ENCODE measurements at places on chromosomes 5 and 9. TPM values are rescaled to one million over a fixed set of nuclear protein-coding genes. Genes with fewer than 3 reads are reported as not detected.

The SH3PXD2B gene
- total RNA-seq: 7.2 TPM

The CNTNAP3 gene
- total RNA-seq: 18.9 TPM

The ERCC8 gene
- total RNA-seq: 6.0 TPM

The PCDHB7 gene
- 1.0 TPM for total RNA-seq

The HRH2 gene
- total RNA-seq: 8.0 TPM

The TEK gene
- total RNA-seq: 30.7 TPM

The KIF20A gene
- 4.3 TPM for total RNA-seq

The MPDZ gene
- 57.3 TPM for total RNA-seq

The OMD gene
- 26.5 TPM for total RNA-seq

The RNF44 gene
- total RNA-seq: 10.7 TPM

The TNC gene
- 7.4 TPM for total RNA-seq

The CERCAM gene
- 13.3 TPM for total RNA-seq

GRCh38 chr9:116147821-116148220, 5.8 kb upstream of the PAPPA start:
- DNase-seq: no peak

GRCh38 chr5:157088342-157088990, 20.4 kb downstream of the HAVCR2 start:
- no peak for DNase-seq

GRCh38 chr5:1494780-1495524, 28.8 kb downstream of the LPCAT1 start:
- no peak for DNase-seq

- DNase-seq: no peak
Measured at GRCh38 chr5:138350563-138350890, 2.0 kb upstream of the KDM3B start.

GRCh38 chr9:69326261-69326660, 1.2 kb downstream of the ENTREP1 start:
- DNase-seq: no peak

- no peak for DNase-seq
Measured at GRCh38 chr5:155833287-155833686, 493.7 kb upstream of the SGCD start.

- DNase-seq: no peak
Measured at GRCh38 chr5:115818821-115819220, 2.4 kb upstream of the CDO1 start.

- no peak for DNase-seq
Measured at GRCh38 chr5:151570058-151570457, 21.1 kb downstream of the FAT2 start.

DNA sequence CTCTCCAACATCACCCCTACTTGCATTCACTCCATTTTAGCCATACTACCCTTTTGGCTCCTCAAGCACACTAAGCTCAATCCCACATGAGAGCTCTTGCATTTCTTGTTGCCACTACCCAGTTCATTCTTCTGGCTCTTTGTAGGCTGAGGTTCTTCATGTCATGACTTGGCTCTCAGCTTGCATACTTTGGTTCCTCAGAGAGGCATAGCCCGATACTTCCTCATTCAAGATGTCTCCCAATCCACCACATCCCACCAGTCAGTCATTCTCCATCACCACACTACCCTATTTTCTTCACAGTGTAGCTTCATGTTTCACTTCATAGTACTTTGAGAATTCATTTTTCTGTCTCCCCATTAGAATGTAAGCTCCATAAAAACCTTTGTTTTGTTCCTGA, 116.7 kb downstream of the NR6A1 start:
- DNase-seq: no peak

DNA sequence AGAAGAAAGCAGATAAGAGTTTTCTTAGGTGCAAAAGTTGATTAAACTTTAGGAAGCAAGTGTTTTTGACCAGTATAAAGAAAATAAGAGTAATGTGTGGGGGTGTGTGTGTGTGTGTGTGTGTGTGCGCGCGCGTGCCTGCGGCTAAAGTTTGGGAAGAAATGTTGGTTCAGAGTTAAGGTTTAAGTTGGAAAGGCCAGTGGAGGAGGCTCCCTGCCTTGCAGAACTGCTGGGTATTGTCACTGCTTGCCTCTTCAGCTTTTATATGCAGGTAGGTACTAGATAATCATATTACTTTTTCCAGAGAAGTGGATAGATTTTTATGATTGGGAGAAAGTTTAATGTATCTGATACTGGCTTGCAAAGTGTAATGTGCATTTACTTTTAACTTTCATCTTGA, 2.0 kb downstream of the PIK3R1 start:
- DNase-seq: no peak

DNA sequence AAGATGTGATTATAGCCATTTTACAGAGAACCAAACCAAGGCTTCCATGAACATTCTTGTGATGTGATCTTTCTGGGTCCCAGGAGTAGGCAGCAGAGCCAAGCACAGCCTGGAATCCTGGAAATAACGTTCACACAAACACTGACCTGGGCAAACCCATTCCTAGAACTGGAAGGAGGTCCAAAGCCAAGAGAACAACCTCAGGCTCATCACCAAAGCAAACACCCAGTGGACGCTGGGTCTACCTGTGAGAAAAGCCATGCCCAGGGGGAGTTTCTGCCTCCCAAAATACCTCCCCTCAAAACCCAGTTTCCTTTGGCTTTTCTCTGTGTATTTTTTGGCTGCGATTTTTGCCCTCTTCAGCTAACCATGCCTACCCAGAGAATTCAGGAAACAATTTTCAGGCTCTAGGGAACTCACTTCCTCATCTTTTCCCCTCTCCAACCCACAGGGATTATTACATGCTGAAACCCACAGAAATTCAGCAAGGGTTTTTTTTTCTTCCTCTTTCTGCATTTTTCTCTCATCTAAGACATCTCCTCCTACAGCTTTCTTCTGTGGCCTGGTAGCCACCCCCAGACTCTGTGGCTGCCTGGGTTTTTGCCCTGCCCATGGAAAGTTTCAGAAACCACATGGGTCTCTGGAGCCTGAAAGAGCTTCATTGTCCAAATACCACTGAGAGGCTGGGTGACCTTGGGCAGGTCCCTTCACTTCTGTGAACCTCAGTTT, 75.0 kb downstream of the TNC start:
- DNase-seq: no peak

- no peak for DNase-seq
Measured at GRCh38 chr5:107951309-107951708, 280.6 kb upstream of the EFNA5 start.

DNA sequence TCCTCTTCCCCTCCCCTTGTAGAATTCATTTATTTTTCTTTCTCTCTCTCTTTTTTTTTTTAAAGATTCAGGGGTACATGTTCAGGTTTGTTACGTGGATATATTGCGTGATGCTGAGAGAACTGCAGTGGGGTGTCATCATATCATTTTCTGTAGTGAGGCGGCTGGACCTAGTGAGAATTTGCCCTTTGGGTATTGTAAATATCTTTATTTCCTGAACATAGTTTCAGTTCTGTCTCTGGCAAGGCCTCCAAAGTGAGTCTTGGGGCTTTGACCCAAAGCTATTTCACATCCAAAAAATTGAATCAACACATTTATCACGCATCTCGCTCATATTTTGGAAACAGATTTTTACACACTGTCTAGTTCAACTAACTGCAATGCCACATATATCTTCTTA, 25.4 kb upstream of the MYOT start:
- no peak for DNase-seq

DNA sequence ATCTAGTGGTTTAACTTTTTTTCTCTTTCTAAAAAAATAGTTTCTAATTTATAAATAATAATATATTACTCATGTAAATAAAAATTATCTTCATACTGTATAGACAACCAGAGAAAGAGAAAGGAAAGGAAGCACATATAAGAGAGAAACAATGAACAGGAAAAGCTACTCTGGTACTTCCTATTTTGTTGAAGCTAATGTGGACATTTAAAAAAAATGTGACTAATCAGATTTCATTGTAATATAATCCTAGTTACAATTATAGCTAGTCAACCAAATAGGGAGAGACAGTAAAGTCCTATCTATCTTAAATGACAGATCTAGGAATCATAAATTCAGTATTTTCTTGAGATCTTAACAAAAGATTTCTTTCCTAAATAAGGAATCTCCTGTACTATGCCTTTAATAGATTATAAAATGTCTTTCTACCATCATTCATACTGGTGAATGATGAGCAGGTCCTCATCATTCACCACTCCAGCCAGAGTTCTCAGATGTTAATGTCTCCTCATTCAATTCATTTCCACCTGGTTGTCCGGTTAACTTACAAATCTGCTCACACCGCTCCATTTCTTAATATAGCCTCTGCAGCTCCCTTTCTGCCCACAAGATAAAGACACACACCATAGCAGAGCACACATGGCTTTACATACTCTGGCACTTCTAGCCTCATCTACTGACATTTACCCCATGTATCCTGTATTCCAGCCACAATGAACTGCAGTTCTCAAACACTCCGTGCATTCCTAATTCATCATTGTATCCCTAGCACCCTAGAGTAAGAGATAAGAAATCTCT, 30.9 kb downstream of the ZFR start:
- no peak for DNase-seq

DNA sequence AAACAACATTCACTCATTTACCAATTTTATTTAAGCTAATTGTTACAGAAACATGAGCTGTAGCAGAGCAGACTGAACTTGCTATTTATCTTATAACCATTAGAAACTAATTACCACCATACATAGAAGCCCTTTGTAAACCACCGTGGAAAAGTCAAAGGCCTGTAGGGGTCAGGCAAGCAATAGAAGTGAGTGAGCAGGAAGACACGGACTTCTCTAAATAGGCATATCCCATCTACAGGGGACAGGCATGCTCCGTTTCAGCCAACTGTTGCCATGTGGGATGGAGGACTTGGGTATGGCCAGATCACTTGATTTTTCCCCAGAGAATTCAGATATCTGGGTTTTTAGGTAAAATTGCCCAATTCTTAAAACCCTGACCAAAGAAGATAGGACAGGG, 44.8 kb downstream of the PRRC1 start:
- DNase-seq: no peak

DNA sequence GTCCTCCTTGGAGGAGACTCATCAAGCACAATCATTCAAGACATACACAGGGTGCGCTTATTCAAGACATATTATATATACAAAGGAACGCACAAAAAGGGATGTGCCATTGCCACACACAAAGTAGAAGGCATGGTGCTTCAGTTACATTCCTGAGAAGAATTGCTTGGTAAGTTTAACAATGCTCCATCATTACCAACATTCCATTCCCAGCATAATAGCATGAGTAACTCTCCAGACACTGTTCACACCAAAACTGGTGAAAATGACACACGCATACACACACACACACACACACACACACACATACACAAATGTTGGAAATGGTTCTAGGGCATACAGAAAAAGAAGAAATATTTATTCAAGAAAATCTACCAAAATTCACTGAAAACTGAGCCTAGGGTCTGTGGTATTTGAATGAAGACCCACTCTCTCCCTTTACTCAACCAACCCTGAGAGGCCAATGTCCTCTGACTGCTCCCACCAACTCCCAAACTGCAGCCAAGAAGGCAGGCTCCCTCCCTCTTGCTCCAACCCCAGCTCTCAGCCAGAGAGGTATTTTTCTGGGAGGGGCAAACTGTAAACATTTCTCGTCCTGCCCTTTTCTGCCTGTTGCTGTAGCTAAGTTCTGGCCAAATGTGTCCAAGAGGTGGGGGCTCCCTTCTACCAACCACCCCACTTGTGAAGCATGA, 19.9 kb downstream of the UGT3A1 start:
- DNase-seq: no peak

- no peak for DNase-seq
Measured at GRCh38 chr9:121399883-121400607, 30.0 kb upstream of the STOM start.

- no peak for DNase-seq
Measured at GRCh38 chr9:129840034-129840433, 4.8 kb downstream of the USP20 start.

DNA sequence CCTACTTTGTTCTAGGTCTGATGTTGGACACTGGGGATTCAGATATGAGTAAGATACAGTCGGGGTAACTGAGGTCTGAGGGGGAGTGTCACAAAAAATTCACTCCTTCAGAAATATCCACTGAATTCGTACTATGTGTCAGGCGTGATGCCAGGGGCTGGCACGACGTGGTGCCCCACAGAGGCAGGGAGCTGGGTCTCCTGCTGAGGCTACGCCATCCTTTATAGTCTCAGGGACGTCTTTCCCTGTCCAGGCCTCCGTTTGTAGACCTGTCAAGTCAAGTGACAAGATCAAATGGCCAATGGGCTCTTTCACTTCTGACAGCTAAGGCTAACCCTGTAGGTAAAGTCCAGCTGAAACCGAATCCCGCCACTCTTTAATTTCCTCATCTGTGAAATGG, 118.8 kb upstream of the SMIM23 start:
- no peak for DNase-seq

GRCh38 chr9:6733831-6734230, 23.9 kb upstream of the KDM4C start:
- no peak for DNase-seq

GRCh38 chr9:93134740-93135444, 841 bp upstream of the NINJ1 start:
- no peak for DNase-seq

GRCh38 chr5:158879993-158880392, 219.7 kb downstream of the EBF1 start:
- DNase-seq: no peak

- no peak for DNase-seq
Measured at GRCh38 chr5:53302529-53302928, 177.9 kb upstream of the FST start.

DNA sequence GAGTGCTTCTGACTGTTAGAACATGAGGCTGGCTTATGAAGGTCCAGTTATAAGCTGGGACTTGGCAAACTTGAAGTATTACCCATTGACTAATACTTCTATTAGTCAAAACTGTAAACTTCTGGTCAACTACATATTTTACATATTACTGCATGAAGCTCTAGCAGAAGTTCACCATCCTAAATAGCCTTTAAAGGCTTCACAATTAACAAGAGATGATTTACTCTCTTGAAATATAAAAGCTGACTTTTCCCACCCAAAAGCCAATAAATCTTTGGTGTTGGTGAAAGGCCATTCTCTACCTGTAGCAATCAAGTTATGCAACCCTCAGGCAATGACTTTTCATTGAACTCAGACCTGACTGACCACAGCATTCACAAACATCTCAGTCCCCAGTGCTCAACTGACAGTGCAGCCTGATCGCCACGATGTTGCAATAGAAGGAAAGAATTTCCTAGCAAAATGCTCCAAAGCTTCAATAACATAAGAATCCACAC, 345.6 kb downstream of the EBF1 start:
- no peak for DNase-seq

GRCh38 chr9:136204145-136204805, 653 bp downstream of the LHX3 start:
- DNase-seq: no peak

GRCh38 chr5:122997294-122997693, 39.2 kb downstream of the PPIC start:
- no peak for DNase-seq

GRCh38 chr9:127368852-127369402, 28.0 kb upstream of the SLC2A8 start:
- no peak for DNase-seq
